ENCODE measurements at places on chromosomes 6 and 20. TPM values are rescaled to one million over a fixed set of nuclear protein-coding genes. Genes with fewer than 3 reads are reported as not detected.

- no peaks in the 10 kb centered on the region for H3K36me3 ChIP-seq
- no peaks in the 10 kb centered on the region for H3K27me3 ChIP-seq
- peak; percentile 70 for DNase-seq
- no peaks in the 10 kb centered on the region for H3K4me1 ChIP-seq
- H3K4me3 ChIP-seq = no peak overlapping the region
- peak overlapping the region; percentile 25 for H3K27ac ChIP-seq
Measured at GRCh38 chr6:158707120-158707820, 57.4 kb downstream of the SYTL3 start.

- H3K4me3 ChIP-seq = peak overlapping the region; percentile 60
- H3K27me3 ChIP-seq = no peaks in the 10 kb centered on the region
- DNase-seq = peak; percentile 33
- H3K27ac ChIP-seq = peak overlapping the region; percentile 90
- H3K4me1 ChIP-seq = peaks cover 3% of the 10 kb centered on the region
- H3K36me3 ChIP-seq = no peaks in the 10 kb centered on the region
Measured at GRCh38 chr6:21595285-21596144, 2.0 kb downstream of the SOX4 start.

DNA sequence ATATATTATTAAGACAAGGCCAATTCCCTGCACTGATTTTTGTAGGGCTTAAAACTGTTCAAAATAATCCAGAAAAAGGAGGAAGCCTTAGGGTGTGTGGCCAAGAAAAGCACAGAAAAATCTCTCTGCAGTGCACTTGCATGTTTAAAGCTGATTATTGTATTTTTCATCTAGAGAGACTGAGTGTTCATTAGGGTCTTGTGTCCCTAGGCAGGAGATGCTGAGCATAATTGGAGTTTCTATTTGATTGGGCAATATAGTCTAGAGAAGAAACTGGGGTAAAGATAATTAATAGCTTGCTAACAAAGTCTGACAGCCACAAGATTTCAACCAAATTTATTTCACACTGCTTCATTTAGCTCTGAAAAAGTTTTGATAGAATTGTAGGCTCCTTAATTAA is 2.4 kb downstream of the FLRT3 start:
- peak; percentile 39 for DNase-seq
- H3K36me3 ChIP-seq = no peaks in the 10 kb centered on the region
- H3K4me3 ChIP-seq = peak overlapping the region; percentile 88
- H3K27ac ChIP-seq = peak overlapping the region; percentile 29

DNA sequence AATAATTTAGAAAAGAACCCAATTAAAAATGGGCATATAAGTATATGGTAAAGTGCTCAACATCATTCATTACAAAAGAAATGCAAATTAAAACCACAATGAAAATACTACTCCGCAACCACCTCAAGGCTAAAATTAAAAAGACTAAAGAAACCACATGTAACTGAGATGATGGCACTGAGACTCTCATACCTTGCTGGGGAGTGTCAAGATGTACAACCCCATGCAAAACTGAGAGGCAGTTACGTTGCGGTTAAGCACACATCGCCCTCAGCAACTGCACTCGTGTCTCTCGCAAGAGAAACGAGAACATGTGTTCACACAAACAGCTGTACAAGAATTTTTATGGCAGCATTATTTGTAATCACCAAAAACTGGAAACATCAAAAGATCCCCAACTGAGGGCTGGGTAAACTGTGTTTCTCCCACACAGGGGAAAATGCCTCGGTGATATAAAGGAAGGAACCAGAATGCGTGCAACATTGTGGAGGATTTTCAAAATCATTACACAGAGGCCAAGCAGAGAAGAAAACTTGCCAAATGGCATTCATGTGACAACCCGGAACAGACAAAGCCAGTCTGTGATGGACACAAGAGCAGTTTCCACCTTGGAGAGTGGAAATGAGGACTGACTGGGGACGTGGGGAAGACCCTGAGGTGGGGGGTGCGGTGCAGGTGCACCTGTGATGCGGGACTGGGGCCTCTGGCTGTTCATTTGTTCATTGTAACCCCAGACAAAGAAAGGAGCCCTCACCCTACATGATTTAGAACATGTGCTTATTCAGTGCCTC is 144.9 kb downstream of the WDR27 start:
- no peak overlapping the region for H3K4me3 ChIP-seq
- no peak for DNase-seq
- no peak overlapping the region for H3K27ac ChIP-seq
- peaks cover 3% of the 10 kb centered on the region for H3K4me1 ChIP-seq
- H3K27me3 ChIP-seq = no peaks in the 10 kb centered on the region

GRCh38 chr6:42390228-42390934 is 61.3 kb downstream of the TRERF1 start:
- H3K36me3 ChIP-seq = no peaks in the 10 kb centered on the region
- no peaks in the 10 kb centered on the region for H3K27me3 ChIP-seq
- DNase-seq = no peak
- H3K4me1 ChIP-seq = peaks cover 8% of the 10 kb centered on the region
- H3K27ac ChIP-seq = no peak overlapping the region

- no peaks in the 10 kb centered on the region for H3K27me3 ChIP-seq
- no peaks in the 10 kb centered on the region for H3K4me1 ChIP-seq
- H3K4me3 ChIP-seq = no peak overlapping the region
- DNase-seq = no peak
- H3K27ac ChIP-seq = no peak overlapping the region
- H3K36me3 ChIP-seq = no peaks in the 10 kb centered on the region
Measured at GRCh38 chr6:69026243-69026642, 391.2 kb downstream of the ADGRB3 start.

GRCh38 chr6:143339223-143339622 is 111.3 kb downstream of the ADAT2 start:
- H3K27ac ChIP-seq = no peak overlapping the region
- no peak for DNase-seq
- H3K4me1 ChIP-seq = no peaks in the 10 kb centered on the region
- no peak overlapping the region for H3K4me3 ChIP-seq

Gene LRRC73
- 1.5 TPM for total RNA-seq

Gene PSORS1C2
- not detected for total RNA-seq

Gene COL10A1
- 0.50 TPM for total RNA-seq

Gene FOXA2
- total RNA-seq = 0.13 TPM

Gene ZSCAN31
- 6.3 TPM for total RNA-seq

Gene SLC2A10
- 7.1 TPM for total RNA-seq

Gene RAMACL
- total RNA-seq = 1.9 TPM

All from kidney (tissue), 22 donors.